ENCODE measurements at places on chromosomes 5 and 9.
A peak's percentile ranks its signal among the peaks of the same experiment; 100 is the strongest.

- DNase-seq = no peak
Measured at GRCh38 chr5:53469946-53470687, 10.3 kb upstream of the FST start.

- no peak for DNase-seq
Measured at GRCh38 chr5:78404682-78405293, 44.4 kb downstream of the SCAMP1 start.

- no peak for DNase-seq
Measured at GRCh38 chr9:106218427-106218826, 524.1 kb downstream of the TMEM38B start.

- DNase-seq = peak; percentile 70
Measured at GRCh38 chr9:137305060-137305797, 3.2 kb upstream of the NRARP start.

DNA sequence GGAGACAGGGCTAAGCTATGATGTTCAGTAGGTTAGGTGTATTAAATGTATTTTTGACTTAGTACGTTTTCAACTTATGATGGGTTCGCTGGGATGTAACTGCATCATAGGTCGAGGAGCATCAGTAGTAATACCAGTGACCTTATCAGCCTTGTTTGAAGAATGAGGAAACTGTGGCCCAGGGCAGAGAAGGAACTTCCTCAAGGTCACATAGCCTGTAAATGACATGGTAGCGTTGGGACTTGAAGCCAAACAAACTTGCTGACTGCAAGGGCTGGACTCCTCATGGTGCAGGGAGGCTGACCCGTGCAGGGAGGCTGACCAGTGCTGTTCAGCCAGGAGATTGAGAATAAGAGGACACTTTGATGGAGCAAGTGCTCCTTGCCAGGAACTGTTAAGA lies 21.3 kb upstream of the PTPN3 start:
- no peak for DNase-seq

GRCh38 chr5:138233280-138233679 lies 20.2 kb upstream of the CDC23 start:
- no peak for DNase-seq
